Left ventricle myocardium inferior (tissue), 1 donor: ENCODE measurements at places on chromosomes 4 and X. TPM values are rescaled to one million over a fixed set of nuclear protein-coding genes. Genes with fewer than 3 reads are reported as not detected.

GRCh38 chr4:82889287-82889686 is 1.7 kb downstream of the SEC31A start:
- DNase-seq, result no peak

- DNase-seq, result no peak
Measured at GRCh38 chr4:48340276-48340964, 909 bp upstream of the SLAIN2 start.

DNA sequence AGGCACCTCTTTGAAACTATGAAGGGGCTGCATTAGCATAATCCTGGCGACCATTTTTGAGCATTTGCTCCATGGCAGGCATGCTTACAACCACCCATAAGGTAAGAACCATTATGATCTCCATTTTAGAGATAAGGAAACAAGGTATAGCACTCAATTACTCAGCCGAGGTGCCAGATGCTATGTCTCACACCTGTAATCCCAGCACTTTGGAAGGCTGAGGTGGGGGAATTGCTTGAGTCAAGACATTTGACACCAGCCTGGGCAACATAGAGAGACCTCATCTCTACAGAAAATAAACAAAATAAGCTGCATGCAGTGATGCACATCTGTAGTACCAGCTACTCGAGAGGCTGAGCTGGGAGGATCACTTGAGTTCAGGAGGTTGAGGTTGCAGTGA is 43.6 kb downstream of the TIGD4 start:
- no peak for DNase-seq

GRCh38 chr4:78477276-78477675 is 74.3 kb upstream of the ANXA3 start:
- no peak for DNase-seq

GRCh38 chr4:71417150-71417549 is 78.3 kb downstream of the SLC4A4 start:
- no peak for DNase-seq

DNA sequence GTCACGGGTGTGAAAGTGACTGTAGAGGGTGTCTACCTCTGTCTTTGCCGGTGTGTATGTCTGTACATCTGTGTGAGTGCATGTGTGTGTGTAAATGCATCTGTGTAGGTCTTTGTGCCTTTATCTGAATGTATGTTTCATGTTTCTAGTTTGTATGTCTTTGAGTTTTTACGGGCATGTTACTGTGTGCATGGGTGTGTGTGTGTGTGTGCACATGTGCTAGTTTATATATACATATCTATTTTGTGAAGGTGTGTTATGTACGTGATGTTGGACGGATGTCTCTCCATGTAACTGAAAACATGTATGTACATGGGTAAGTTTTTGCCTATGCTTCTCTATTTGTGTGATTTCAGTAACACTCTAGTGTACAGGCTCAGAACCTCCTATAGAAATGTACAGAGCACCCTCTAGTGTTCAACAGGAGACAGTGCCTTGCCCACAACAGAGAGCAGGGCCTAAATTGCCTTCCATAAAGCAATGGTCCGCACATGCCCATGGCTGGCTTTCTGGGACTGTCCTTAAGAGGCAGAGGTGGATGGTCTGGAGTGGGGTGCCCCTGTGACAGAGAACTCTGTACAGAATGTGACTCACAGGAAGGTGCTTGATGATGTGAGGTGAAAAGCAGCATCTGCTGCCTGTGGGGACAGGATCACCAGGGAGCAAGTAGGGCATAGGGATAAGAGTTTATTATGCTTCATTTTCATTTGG is 343.5 kb downstream of the RAPGEF2 start:
- DNase-seq, result no peak

DNA sequence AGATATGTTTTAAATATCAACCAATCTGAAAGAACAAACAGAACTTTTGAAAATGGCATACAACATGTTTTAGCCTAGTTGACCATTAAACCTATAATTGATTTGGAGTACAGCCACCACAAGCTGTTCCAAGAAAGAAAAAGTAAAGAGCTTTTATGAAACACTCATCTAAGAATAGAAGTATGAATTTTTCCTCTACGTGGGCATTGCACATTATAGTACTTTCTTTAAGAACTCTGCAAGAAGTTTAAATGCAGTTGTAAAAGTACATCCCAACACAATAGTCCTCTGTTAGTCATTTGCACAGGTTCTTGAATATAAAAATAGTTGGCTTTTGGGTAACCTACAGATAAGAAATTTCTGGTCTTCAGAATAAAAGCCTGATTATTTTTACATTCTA is 933.6 kb upstream of the ADGRL3 start:
- no peak for DNase-seq

DNA sequence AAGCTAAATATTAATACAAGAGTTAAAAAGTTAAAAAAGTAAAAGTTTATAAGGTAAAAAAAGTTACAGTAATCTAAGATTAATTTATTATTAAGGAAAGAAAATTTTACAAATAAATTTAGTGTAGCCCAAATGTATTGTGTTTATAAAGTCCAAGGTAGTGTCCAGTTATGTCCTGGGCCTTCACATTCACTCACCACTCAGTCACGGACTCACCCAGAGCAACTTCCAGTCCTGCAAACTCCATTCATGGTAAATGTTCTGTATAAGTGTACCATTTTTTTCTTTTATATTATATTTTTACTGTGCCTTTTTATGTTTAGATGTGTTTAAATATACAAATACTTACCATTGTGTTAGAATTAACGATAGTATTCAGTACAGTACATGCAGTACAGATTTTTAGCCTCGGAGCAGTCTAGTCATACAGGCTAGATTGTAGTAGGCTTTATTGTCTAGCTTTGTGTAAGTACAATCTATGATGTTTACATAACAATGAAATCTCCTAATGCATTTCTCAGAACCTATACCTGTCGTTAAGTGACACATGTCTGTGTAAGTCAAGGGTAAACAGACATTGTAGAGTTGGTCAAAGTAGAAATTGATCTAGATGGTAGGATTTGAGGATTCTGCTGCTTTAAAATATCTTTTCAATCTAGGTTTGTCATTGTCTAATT is 197.7 kb downstream of the GC start:
- no peak for DNase-seq

GRCh38 chr4:8133897-8134563 is 24.6 kb downstream of the ABLIM2 start:
- DNase-seq, result no peak

DNA sequence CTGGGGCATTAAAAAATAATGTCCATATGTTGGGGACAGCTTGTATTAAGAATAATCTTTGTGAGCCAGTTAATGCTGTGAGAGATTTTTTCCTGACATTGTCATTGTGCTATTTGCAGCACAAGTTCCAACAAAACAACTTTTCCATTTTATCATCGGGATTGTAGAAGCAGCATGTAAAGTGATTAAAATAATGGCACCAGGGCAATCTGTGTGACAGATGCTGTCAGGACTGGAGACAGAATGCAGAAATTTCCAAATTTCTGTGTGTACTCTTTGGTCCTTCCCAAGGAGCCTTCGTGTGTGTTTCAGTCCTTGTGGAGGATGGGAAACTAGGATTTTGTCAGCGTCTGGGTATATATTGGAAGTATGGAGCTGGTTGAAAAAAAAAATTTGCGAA is 101.5 kb upstream of the LIMCH1 start:
- no peak for DNase-seq

DNA sequence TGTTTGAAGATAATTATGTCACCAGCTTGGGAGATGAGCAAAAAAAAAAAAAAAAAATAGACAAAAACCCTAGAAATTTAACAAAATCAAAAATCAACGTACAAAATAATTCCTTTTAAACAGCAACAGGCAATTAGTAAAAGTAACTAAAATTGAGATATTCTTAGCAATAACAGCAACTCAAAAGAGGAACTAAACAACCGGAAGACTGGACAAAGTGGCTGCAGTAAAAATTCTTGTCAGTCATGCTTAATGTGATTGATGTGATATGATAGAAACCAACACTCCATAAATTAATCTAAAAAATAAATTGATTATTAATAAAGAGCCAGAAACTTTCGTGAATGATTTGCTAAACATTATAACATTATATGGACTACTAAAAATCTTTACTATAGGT is 1534.6 kb upstream of the AGA start:
- no peak for DNase-seq

GRCh38 chr4:37951461-37952352 is 8.5 kb upstream of the PTTG2 start:
- DNase-seq, result no peak

NXF2 gene
- not detected for total RNA-seq

SPANXB1 gene
- not detected for total RNA-seq

NDNF gene
- total RNA-seq, result 6.8 TPM

DYNLT3 gene
- 17.6 TPM for total RNA-seq

SSX1 gene
- not detected for total RNA-seq

VCX2 gene
- total RNA-seq, result not detected
